ENCODE measurements at places on chromosomes 5 and 9.

GRCh38 chr9:111874500-111874899 lies 22.1 kb upstream of the UGCG start:
- DNase-seq = no peak

- no peak for DNase-seq
Observed at GRCh38 chr9:93200989-93201334, 17.0 kb downstream of the WNK2 start.

- no peak for DNase-seq
Observed at GRCh38 chr9:21682381-21682780, 120.1 kb upstream of the MTAP start.

DNA sequence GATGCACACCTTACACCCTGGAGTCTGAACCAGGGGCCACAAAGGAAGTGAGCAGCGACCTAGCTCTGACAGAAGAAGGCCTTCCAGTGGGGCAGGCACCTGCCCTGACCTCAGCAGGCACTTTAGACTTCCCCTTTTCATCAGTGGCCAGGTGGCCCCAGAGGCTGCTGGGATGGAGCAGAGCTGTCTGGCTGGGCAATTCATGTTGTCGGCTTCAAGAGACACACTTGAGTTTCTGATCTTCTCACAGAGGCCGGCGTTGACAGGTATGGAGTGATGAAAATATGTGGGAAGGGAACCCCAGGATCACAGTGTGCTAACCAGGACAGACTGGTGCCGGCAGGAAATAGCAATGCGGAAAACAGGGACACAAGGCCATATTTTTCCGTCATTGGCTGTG lies 375.5 kb downstream of the CTNND2 start:
- no peak for DNase-seq

DNA sequence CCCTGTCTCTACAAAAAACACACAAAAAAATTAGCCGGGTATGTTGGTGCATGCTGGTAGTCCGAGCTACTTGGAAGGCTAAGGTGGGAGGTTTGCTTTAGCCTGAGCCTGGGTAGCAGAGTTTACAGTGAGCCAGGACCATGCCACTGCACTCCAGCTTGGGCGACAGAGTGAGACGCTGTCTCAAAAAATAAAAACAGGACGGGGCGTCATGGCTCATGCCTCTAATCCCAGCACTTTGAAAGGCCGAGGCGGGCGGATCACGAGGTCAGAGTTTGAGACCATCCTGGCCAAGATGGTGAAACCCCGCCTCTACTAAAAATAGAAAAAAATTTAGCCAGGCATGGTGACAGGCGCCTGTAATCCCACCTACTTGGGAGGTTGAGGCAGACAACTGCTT lies 40.3 kb downstream of the UBE2D2 start:
- no peak for DNase-seq

GRCh38 chr5:72600391-72600981 lies 93.3 kb upstream of the ZNF366 start:
- no peak for DNase-seq

DNA sequence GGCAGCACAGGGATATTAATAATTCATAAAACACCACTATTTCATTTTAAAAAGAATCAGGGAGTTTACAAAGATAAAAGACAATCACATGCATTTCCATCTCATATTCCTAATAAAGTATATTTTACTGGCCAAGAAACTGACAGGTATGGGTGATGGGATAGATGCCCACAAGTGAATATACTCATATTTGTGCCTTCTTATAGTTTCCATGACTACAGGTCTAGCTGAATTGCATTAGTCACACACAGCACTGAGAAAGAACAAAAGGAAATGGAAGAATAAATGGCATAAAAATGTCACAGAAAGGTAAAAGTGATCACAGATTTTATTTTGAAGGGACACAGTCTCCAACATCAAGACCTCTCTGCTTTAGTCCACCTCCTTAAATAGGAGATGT lies 193.5 kb downstream of the PLK2 start:
- no peak for DNase-seq

DNA sequence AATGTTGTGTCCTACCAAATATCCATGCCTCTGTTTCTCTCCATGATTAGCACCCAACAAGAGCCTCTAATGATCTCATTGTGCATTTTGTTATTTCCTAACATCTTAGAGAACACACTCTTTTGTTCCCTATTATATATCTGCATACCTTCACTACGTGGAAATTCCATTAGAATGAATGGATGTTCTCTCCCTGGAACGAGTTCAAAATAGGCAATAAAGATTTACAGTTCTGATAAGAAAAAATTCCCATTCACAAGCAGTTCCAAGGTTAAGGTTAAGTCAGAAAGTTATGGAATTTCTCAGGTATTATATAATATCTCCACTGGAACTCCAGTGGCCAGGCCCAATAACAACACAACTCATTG lies 83.7 kb downstream of the TRPM6 start:
- no peak for DNase-seq

- DNase-seq = no peak
Observed at GRCh38 chr9:131037335-131038255, 28.6 kb downstream of the LAMC3 start.

- DNase-seq = no peak
Observed at GRCh38 chr5:33309536-33310345, 131.0 kb upstream of the TARS1 start.

Data from stimulated activated CD4-positive, alpha-beta T cell treated with anti-CD3 and anti-CD28 coated beads, Interleukin-15, amount 100 ng/mL, for 48 hours (primary cell).